ENCODE measurements at places on chromosomes 7 and 10.

DNA sequence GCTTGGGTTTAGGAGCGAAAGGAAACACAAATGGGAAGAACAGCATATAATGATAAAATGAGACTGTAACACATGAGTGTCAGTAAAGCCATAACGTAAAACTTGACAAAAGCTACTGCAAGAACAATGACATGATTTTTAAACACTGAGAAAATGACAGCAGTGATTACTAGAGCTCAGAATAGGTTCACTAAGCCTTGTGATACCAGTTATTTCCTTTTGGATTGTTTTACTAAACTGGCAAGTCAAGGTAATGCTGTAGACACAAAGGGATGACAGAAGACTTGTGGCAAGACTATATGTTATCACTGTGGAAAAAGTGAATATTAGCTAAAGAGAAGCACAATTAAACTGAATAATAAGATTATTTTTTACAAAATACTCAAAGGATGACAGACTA lies 12.7 kb downstream of the NCOA4 start:
- no peak for DNase-seq

DNA sequence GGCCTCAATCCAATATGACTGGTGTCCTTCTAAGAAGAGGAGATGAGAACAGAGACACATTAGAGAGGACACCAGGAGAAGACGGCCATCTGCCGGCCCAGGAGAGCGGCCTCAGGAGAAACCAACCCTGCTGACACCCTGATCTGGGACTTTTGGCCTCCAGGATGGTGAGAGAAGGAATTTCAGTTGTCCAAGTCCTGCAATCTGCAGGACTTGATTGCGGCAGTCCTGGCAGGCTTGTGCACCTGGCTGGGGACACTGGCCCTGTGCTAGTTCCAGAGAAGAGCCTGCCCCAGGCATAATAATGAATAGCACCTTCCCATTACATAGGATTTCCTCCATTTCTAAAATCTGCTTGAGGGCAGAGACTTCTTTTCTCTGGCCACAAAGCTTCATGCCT lies 409.9 kb upstream of the SHH start:
- no peak for DNase-seq

DNA sequence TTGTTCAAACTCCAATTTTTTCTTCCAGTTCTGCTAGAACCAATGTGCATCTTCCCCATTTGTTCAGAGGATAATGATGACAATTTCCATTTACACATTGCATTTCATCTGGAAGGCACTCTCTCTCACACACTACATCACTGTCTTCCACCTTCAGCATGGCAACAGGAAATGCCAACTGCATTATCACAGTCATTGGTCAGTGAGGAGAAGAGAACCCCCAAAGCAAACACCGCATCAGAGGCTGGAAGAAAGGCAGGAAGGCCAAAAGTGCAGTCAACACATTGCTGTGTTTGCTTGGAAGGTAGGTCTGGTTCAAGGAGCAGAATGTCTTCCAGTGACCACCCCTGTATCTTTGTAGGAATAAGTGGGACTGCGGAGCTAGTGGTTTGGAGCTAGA lies 192.2 kb upstream of the RHOBTB1 start:
- DNase-seq, result no peak

DNA sequence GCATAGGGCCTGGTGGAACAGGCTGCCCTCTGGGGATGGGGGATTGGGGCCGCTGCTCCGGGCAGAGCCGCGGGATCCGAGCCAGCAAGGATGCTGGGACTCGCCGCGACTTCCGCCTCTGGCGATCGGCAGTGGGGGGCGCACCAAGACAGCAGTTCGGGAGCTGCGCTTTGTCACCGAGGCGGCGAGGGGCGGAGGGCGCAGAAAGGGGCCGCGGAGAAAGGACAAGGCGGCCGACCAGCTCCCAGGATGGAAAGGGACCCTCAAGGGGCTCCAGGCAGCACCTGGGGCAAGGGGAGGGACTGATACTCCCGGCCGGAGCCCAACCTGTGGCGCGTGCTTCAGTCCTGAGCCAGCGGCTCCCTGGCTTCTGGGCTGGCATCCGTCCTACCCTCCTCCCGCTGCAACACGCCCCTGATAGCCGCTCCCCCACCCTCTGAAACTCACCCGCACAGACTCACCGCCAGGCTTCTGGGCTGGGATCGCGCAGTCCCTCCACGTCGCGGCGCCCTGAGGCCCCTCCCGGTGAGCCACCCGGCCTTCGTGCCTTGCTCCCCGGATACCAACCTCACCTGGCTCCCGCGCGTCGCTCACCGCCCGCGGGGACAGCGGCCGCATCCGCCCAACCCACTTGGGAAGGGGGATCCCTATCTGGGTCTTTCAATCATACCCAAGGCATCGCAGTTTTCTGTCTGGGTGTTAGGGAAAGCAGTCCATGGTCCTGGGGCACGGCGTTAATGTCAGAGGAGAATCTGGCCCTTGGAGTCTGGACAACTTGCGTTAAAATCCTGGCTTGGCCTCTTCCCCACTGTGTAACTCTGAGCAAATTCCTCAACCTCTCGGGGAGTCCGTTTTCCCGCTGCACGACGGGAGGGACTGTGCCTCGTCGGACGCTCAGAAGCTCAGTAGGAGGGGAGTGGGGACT lies 7.0 kb upstream of the EVX1 start:
- DNase-seq, result peak; percentile 52

- no peak for DNase-seq
Measured at GRCh38 chr10:88138319-88138848, 275.0 kb downstream of the PTEN start.

DNA sequence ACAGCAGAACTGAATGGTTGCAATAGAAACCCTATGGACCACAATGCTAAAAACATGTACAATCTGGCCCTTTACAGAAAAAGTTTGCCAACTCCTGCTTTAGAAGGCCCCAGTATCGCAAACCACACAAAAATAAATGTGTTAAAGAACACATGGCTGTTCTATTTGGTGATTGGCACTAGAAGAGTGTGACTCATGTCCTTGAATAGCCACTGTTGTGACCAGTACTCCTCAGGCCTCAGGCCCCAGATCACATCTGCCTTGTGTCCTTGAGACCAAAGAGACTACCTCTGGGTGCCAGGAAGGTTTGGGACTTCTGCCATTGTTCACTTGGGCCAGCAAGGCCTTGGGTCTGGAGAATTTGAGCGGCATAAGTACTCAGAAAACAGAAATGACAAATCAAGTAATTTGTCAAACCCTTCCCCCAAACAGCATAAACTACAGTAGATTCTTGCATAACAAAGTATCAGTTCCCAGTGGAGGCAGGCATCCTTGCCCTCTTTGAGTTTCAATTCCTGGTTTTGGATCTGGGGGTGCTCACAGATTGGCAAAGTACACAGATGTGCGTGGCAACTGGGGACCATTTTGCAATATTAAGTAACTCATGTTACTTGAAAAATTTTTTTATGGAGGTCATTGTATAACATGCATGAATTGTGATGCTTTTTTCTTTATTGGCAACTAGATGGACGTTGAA lies 50.2 kb downstream of the MTURN start:
- DNase-seq, result no peak

- no peak for DNase-seq
Measured at GRCh38 chr7:105756367-105756766, 120.0 kb downstream of the ATXN7L1 start.

GRCh38 chr7:7566651-7567611 lies at the start of gene MIOS:
MIOS (plus strand) TSS chr7:7566884; CDS start chr7:7572476, 5,592 bp downstream.
- peak; percentile 79 for DNase-seq

DNA sequence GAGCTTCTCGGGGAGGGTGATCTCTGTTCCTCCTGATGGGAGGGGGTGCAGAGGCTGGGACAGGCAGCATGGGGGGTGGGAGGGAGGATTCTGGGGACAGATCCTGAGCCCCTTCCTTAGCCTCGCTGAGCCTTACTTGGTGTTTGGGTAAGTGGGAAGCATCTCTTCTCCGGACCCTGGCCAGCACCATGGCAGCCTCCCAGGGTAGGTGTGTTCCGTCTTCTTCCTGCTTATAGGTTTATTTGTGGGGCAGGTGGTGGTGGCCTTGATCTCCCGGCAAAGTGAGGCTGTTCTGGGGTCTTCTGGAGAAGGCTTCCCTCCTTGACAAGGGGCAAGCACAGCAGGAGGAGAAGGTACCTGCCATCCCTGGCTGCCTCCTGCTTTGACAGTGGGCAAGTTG lies 226.9 kb downstream of the GLRX3 start:
- DNase-seq, result no peak

GRCh38 chr7:7867846-7868571 lies 100.6 kb upstream of the GLCCI1 start:
- DNase-seq, result no peak

- DNase-seq, result no peak
Measured at GRCh38 chr7:23941551-23941950, 231.5 kb downstream of the STK31 start.

DNA sequence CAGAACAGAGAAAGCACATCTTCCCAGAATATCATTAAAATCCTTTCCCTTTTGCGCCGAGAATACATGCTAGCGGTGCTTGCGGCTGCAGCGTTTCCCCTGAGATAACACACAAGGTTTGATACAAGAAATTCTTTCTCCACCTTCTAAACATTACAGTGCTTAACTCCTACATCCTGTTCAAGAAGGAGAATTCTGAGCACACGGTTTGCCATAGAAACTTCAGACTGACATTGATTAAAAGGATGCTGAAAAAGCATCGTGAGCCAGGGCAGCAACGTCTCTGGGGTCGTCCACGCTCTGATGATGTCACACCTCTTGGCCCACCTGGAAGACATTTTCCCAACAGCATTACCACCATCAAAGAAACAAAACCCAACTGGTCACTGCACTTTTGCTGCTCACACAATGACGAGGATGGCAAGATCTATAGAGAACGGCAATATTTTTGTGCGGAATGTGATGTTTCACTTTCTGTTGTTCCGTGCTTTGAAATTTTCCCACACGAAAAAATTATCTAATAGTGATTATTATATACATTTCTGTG lies 27.0 kb upstream of the PRSS1 start:
- DNase-seq, result no peak

GRCh38 chr7:106358103-106358663 lies 73.4 kb upstream of the NAMPT start:
- no peak for DNase-seq

GRCh38 chr10:96683065-96683464 lies 37.2 kb downstream of the PIK3AP1 start:
- DNase-seq, result no peak

GRCh38 chr10:104337985-104338735 lies at the start of gene ITPRIP:
ITPRIP (minus strand) TSS chr10:104338465; CDS start chr10:104316051, 22,414 bp downstream.
- no peak for DNase-seq

DNA sequence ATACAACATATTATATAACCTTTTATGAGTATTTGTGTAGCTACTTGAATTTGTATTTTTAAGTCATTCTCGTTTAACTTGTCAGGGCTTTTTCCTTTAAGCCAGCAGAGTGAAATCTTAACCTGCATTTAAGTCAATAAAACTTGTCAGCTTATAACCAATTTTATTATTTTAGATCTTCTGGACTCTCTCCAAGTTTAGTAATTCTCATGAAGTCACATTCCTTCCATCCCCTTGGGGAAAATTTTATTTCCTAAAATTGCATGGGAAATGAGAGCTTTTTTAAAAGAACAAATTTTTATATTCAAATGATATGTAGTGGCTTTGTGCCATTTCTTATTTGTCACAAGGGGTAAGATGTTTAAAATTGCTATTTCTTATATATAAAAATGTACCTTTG lies 74.0 kb downstream of the SEPTIN7 start:
- no peak for DNase-seq

GRCh38 chr10:63446716-63447440 lies 18.9 kb downstream of the JMJD1C start:
- no peak for DNase-seq

- no peak for DNase-seq
Measured at GRCh38 chr10:102629661-102630614, 14.3 kb upstream of the TRIM8 start.

DNA sequence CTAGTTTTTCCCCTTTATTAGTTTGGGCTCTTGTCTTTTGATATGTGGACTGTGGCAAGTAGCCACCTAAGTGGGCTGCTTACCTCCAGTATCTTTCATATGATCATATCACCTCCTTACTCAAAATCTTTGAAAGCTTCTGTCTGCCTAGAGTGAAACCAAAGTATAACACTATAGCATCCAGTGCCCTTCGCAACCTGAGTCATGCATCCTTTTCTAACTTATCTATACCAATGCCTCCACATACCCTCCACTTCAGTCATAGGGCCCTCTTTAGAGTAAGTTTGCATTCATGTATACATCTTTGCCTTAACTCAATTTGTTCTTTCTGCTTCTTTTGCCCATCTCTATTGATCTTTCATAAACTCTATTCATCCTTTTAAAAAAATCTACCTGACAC lies 15.7 kb upstream of the MACC1 start:
- DNase-seq, result no peak

GRCh38 chr10:61890430-61890829 lies 11.1 kb upstream of the ARID5B start:
- DNase-seq, result no peak

DNA sequence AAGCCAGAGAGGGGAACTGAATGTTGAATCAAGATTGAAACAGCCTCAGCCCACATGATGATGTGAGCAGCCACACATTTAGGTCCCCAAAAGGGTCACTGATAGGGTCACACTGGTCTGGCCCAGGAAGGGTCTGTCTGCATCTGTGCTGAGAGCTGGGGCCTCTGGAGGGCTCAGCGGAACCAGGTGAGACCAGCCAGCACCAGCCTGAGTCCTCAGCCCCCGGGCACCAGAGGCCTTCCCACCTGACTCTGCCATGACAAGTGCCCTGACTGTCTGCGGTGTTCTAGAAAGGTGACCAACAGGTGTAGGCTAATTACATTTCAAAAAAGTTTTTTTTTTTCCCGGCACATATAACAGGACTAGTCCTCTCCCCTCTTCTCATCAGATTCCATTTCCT lies 76.2 kb downstream of the WDR11 start:
- no peak for DNase-seq

- DNase-seq, result no peak
Measured at GRCh38 chr7:72476608-72477305, 64.6 kb upstream of the CALN1 start.

DNA sequence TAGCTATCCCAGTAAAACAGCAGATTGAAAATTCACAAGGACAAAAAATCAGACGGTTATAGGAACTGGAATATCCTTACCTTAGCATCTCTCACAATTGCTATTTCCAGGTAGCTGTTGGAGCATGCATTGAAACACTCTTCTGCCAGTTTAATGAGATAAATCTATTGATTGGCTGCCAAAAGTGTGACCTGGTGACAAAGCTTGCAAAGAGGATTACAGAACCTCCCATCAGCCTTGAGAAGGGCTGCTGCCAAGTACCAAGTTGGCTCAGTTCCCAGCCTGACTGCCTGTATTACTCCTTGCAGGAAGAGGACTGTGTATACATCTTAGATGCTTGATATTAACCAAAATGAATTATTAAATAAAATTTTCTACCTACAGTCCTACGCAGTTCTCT lies 5.1 kb downstream of the PRLHR start:
- peak; percentile 72 for DNase-seq

DNA sequence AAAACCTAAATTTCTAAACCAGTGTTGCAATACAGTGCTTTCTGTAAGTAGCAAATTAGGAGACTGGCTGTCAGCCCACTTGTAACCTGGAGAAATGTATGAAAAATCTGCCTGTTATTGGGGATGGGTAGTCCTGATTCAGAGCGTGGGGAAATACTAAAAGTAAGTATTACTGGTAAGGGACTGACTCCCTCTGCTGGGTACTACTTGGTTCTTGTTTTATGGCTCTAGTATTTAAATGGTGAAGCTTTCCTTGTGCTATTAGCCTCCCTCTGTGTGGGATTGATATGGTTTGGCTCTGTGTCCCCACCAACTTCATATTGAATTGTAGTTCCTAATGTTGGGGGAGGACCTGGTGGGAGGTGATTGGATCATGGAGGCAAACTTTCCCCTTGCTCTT lies 886.1 kb downstream of the SORCS1 start:
- DNase-seq, result no peak
